ENCODE measurements at places on chromosomes 12 and 14.

DNA sequence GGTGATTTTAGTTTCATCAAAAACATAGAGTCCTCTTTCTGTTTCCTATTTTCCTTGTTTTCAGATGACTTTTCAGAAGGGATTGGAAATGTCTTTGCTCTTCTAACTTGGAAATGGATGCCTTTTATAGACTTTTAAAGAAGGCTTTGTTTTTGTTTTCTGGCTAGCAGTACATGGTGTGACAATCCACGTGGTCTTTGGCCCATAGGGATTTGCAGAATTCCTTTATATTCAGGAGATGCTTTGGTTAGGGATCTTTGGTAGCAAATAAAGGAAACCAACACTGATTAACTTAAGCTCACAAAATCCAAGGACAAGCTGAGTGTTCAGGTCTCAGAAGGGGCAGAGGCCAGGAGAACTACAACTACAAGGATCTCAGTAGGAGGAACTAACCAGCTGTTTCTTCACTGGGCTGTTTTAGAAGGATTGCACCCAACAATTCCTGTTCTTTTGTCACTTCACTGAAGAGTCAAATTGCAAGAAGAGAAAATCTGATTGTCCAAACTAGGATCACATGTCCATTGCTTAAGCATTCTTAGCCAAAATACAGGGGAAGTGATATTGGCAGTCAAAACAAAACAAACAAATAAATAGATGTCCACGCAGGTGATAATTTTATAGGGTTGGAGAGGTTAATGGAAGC lies 58.6 kb upstream of the MANSC4 start:
- no peak for DNase-seq

- no peak for DNase-seq
Observed at GRCh38 chr14:74517731-74518130, 24.2 kb downstream of the ISCA2 start.

GRCh38 chr12:113374823-113375428 lies 16.5 kb downstream of the PLBD2 start:
- no peak for DNase-seq

- DNase-seq, result no peak
Observed at GRCh38 chr12:53695152-53696145, 19.6 kb upstream of the ATP5MC2 start.

- DNase-seq, result no peak
Observed at GRCh38 chr12:127162307-127162706, 1104.7 kb upstream of the TMEM132C start.

- DNase-seq, result no peak
Observed at GRCh38 chr12:2750185-2750584, 44.6 kb upstream of the FKBP4 start.

GRCh38 chr12:64160021-64160710 lies 61.9 kb downstream of the KICS2 start:
- no peak for DNase-seq

- DNase-seq, result no peak
Observed at GRCh38 chr14:76767681-76768656, 6.7 kb downstream of the VASH1 start.

DNA sequence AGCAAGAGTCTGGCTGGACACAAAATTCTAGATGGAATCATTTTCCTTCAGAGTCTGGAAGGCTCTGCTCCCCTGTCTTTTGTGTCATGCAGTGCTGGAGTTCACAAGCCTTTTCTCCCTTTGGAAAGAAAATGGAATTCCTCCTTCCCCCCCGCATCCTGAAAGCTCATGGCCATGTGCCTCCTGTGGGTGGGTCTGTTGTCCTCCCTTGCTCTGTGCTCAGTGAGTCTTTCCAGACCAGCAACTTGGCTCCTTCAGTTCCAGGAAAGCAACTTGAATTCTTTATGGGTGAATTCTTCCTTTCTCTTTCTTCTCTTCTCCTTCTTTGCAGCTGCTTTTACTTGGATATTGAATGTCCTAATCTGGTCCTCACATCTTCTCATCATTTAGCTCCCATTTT lies 70.2 kb downstream of the TUNAR start:
- no peak for DNase-seq

DNA sequence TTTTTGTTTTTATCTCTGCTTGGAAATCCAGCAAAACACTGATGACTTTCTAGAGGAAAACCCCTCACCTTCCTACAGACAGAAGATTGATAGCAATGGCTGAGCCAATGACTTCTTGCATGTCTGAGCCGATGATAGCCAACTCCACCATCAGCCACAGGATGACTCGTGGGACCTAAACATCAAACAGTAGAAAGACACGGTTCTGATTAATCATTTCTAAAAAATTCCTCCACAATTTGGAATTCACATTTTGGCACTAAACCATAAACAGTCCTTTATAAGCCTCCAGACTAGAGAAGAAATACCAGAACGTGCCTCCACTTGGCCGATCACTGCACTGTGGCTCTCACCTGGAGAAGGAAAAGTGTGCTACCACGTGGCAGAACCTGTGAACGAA lies 25.9 kb downstream of the SLC11A2 start:
- no peak for DNase-seq

GRCh38 chr14:96002498-96002884 lies 36.7 kb upstream of the C14orf132 start:
- DNase-seq, result no peak

DNA sequence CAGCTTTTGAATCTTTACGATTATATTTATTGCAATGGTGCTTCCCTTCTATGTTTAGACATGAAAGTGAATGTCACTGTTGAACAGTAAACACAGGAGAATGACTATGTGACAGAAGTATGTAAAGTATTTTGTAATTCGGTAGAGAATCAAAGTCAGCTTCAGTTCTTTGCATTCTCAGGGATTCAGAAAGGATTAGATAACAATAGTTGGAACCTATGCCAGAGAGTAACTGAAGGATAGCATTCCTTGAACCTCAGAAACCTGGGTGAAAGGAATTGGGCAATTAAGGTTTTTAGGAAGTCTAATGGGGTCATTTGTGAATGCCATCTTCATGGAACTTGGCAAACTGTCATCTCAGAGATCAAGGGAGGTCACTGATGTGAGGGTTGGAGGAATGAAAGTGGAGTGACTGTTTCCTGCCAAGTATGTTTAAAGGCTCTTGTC lies 305.3 kb upstream of the DDHD1 start:
- DNase-seq, result no peak

- DNase-seq, result no peak
Observed at GRCh38 chr14:104637546-104638003, 33.0 kb upstream of the TMEM179 start.

DNA sequence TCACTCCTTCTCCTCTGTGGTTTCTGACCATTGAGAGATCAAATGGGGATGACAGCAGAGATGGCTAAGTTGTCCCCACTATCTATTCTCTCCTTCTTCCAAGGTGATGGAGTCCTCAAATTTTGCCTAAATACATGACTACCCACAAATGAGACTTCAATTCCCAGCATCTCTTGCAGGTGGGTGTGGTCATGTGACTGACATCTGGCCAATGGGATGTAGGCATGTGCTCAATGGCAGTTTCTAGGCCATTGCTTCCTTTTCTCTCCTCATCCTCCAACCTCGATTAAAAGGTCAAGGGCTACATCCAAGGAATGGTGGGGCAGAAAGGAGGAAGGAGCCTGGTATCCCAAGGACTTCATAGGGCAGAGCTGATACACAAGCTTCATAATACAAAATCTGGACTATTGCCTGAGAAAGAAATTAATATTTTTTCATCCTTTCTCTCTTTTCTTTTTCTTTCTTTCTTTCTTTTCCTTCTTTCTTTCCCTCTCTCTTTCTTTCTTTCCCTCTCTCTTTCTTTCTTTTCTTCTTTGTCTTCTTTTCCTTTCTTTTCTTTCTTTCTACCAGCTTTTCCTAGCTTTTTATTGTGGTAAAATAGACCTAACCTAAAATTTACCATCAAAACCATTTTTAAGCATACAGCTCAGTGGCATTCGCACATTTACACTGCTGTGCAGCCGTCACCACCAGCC lies 100.9 kb upstream of the PRB2 start:
- no peak for DNase-seq

- DNase-seq, result no peak
Observed at GRCh38 chr14:76706811-76707210, 54.5 kb upstream of the VASH1 start.

DNA sequence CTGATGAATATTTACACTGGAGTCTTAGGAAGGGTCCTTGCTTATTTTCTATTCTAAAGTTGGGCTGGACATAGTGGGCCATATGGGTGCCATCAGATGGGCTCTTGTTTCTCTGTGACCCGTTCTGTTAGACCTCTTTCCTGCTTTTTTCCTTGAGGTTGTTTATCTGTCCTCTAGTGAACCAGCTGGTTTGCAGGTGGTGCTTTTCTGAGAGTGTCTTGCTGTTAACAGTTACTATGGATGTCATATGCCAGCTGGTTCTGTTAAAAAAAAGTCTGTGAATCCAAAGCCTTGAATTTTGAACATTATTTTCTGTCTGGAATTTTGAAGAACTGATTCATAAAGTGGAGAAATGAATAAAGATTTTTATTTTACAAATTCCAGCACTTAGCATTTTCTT lies 29.2 kb downstream of the ZC3H14 start:
- no peak for DNase-seq

DNA sequence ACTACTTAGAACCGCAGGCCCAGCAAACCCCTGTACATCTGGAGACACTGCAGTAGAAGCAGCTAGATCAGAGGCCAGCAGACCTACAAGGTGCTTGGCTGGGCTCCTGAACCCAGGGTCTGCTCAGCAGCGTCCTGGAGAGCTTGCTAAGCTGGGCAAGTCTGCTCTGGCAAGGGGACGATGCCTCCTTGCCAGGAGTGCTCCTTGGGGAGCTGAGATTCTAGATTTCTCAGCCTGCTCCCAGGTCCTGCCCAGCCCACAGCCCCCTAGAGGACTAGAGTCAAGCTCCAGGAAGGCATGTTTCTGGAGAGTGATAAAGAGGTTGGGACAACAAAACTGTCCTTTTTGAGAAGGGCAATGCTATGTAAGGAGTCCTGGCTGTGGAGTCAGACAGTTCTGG lies 60.3 kb downstream of the HSPB8 start:
- DNase-seq, result no peak

DNA sequence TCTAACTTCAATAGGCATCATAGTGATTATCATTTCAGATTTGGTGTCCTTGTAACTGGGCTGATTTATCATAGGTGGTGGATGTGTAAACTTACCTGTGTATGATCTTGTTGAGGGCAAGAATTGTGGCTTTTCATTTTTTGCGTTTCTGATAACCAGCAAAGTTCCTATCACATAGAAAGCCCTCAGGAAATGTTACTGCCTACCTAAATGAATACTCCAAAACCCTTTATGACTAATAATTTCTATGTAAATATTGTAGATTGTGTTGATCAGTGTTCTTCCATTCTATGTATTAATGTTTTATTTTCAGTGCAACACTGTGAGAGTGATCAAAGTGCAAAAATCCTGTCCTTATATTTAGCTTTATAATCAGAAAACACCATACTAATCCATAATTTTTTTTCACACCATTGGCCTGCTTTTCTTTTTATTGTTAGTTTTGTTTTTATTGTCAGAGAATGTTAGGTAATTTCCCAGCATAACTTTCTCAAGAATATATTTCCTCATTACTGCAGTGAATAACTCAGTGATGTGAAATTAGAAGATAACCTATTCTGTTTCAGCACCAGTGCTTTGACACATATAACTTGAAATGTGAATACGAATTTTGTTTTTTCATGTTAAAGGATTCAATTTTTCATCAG lies 94.1 kb downstream of the GPHN start:
- no peak for DNase-seq

All from NK-92 treated with Interleukin-12 subunit alpha and Interleukin-12 subunit beta, amount 100 ng/mL, for 24 hours (cell line).